ENCODE measurements at places on chromosomes 11 and 22. TPM values are rescaled to one million over a fixed set of nuclear protein-coding genes. Genes with fewer than 3 reads are reported as not detected.

ART1 gene
- polyA plus RNA-seq: 0.02 TPM

RDX gene
- 23.5 TPM for polyA plus RNA-seq

UBE2L3 gene
- 50.1 TPM for polyA plus RNA-seq

ZBTB16 gene
- 21.5 TPM for polyA plus RNA-seq

SAA1 gene
- polyA plus RNA-seq: 1,843 TPM

OR51G2 gene
- 0.02 TPM for polyA plus RNA-seq

TYMP gene
- 156 TPM for polyA plus RNA-seq

CCDC73 gene
- 0.25 TPM for polyA plus RNA-seq

DLG2 gene
- 4.8 TPM for polyA plus RNA-seq

TBX1 gene
- polyA plus RNA-seq: 0.96 TPM

PIWIL4 gene
- polyA plus RNA-seq: 10.9 TPM

RIMBP3C gene
- 0.34 TPM for polyA plus RNA-seq

BTBD18 gene
- 0.02 TPM for polyA plus RNA-seq

SYTL2 gene
- polyA plus RNA-seq: 22.2 TPM

ABTB2 gene
- polyA plus RNA-seq: 2.6 TPM

SYT9 gene
- 0.07 TPM for polyA plus RNA-seq

NAV2 gene
- polyA plus RNA-seq: 5.8 TPM

MOGAT2 gene
- polyA plus RNA-seq: 0.27 TPM

ISX gene
- polyA plus RNA-seq: 0.02 TPM

DDIAS gene
- 2.3 TPM for polyA plus RNA-seq

MRGPRX3 gene
- polyA plus RNA-seq: 0.05 TPM

RASGRP2 gene
- 227 TPM for polyA plus RNA-seq

DEFB131B gene
- not detected for polyA plus RNA-seq

UCP3 gene
- polyA plus RNA-seq: 2.1 TPM

SERPING1 gene
- 164 TPM for polyA plus RNA-seq

OR8D4 gene
- polyA plus RNA-seq: 0.02 TPM

NUDT8 gene
- polyA plus RNA-seq: 4.7 TPM

VPREB1 gene
- polyA plus RNA-seq: 5.1 TPM

DHCR7 gene
- 4.1 TPM for polyA plus RNA-seq

FAM76B gene
- polyA plus RNA-seq: 27.5 TPM

C1QTNF4 gene
- 2.6 TPM for polyA plus RNA-seq

UPB1 gene
- 6.3 TPM for polyA plus RNA-seq

SLC37A2 gene
- polyA plus RNA-seq: 3.0 TPM

FAM180B gene
- 0.09 TPM for polyA plus RNA-seq

SNX19 gene
- 12.8 TPM for polyA plus RNA-seq

DENND6B gene
- 8.3 TPM for polyA plus RNA-seq

STK33 gene
- 13.3 TPM for polyA plus RNA-seq

FBXO3 gene
- 32.9 TPM for polyA plus RNA-seq

LRP4 gene
- polyA plus RNA-seq: 5.2 TPM

FXYD2 gene
- 100 TPM for polyA plus RNA-seq

CLDN5 gene
- polyA plus RNA-seq: 112 TPM

SMIM35 gene
- 0.09 TPM for polyA plus RNA-seq

CRACR2B gene
- polyA plus RNA-seq: 6.2 TPM

OR51A2 gene
- polyA plus RNA-seq: not detected

OR4D10 gene
- polyA plus RNA-seq: under 0.01 TPM

ZNF280A gene
- polyA plus RNA-seq: 0.02 TPM

HBG1 gene
- polyA plus RNA-seq: 0.41 TPM

FOLR2 gene
- 32.7 TPM for polyA plus RNA-seq

INPP5J gene
- polyA plus RNA-seq: 1.1 TPM

NEU3 gene
- 9.3 TPM for polyA plus RNA-seq

SHANK3 gene
- polyA plus RNA-seq: 8.6 TPM

APOL5 gene
- polyA plus RNA-seq: 0.09 TPM

ATP5MG gene
- 371 TPM for polyA plus RNA-seq

PRR5 gene
- polyA plus RNA-seq: 16.2 TPM

DCHS1 gene
- 6.5 TPM for polyA plus RNA-seq

MS4A7 gene
- polyA plus RNA-seq: 21.8 TPM

SHISAL1 gene
- polyA plus RNA-seq: 0.27 TPM
